ENCODE measurements at places on chromosomes 13 and 19.

DNA sequence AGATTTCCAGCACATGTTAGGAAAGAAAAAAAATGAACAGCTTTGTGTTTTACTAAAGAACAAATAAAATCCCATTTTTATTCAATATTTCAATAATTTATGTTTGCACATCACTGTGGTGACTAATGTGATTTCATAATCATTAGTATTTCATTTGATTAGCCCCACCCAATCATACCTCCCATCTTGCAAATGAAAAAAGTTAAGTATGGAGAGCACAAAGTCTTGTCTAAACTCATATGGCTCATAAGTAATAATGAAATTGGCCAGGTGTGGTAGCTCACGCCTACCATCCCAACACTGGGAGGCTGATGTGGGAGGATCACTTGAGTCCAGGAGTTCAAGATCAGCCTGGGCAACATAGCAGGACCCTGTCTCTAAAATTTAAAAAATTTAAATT is 3.8 kb downstream of the ZNF490 start:
- DNase-seq = peak; percentile 43

- no peak for DNase-seq
These were observed 8.3 kb downstream of the LCP1 start for GRCh38 chr13:46173656-46174055.

- DNase-seq = no peak
These were observed 3.1 kb upstream of the GTF3A start for GRCh38 chr13:27421101-27421871.

DNA sequence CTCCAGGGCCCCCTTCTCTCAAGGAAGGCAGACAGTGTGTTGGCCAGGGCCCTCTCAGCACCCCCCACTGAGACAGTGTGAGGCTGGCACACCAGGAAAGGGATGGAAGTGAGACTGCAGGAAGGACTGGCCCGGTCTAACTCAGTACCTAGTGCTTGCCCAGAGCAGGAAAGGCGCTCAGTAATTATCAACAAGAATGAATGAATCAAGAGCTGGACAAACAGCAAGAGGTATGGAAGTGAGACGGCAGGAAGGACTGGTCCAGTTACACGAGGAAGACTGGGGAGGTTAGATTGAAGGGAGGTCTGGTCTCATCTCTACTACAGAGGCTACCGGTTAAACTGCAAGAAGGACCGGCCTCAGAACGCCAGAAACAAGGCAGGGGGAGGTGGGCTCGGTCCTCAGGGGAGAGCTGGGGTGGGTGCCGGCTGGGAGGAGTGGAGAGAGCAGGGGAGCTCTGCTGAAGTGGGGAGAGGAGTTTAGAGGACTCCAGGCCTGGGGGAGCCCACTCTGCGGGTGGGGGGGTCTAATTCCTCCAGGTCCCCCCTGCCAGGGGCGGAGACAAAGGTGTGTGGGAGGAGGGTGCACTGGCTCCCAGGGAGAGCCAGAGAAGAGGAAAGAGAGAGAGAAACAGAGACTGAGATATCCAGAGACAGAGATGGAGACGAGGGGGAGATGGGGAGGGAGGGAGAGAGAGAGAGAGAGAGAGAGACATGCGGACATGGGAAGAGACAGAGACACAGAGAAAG is 1.1 kb downstream of the SLC8A2 start:
- DNase-seq = no peak

- no peak for DNase-seq
These were observed 231.0 kb downstream of the MYO16 start for GRCh38 chr13:108860418-108860817.

- no peak for DNase-seq
These were observed 18.0 kb downstream of the KLK4 start for GRCh38 chr19:50893047-50893736.

GRCh38 chr19:30444253-30444671 is 72.1 kb downstream of the ZNF536 start:
- no peak for DNase-seq

DNA sequence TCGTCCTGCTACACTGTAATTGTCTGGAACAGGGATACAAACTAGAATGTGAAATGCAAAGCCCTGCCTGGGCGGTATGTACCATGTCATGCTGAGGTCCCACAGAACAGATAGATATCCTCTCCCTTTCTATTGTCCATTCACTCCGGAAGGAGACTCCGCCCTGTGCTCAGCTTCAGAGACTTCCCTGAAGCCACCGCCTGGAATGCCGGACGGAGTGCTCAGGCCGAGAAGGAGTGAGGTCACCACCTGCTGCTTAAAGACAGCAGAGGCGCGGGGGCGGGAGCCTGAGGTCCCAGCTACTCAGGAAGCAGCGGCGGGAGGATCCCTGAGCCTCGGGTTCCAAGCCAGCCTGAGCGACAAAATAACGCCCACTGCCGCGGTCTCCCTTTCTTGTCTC is 890 bp upstream of the ZNF611 start:
- no peak for DNase-seq

GRCh38 chr19:30092721-30093569 is 150.9 kb downstream of the URI1 start:
- no peak for DNase-seq

- DNase-seq = peak; percentile 91
These were observed 958 bp downstream of the JUND start for GRCh38 chr19:18280247-18281081.

DNA sequence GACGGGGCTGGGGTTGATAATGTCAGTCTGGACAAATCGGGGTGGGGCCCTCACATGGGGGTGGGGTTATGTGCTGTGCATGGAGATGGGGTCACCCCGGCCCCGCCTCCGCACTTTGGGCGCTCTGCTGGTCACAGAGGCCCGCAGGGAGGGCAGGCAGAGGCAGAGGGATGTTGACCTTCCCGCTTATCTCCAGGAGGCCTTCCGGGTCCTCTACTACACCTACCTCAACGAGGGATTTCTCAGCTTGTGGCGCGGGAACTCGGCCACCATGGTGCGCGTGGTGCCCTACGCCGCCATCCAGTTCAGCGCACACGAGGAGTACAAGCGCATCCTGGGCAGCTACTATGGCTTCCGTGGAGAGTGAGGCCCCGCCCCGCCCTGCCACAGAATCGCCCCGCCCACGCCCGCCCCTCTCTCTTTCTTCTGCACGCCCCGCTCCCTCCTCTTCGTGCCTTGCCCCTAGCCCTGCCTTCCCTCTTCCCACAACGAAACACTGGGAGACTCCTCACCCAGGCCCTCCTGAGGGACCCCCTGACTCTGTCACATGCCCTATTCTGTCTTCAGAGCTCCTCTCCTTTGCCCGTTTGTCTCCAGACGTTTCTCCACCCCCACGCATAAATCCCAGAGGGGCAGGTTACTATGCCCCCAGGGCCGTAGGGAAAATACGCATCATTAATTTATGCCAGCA is 32.8 kb downstream of the TMEM161A start:
- DNase-seq = peak; percentile 31

DNA sequence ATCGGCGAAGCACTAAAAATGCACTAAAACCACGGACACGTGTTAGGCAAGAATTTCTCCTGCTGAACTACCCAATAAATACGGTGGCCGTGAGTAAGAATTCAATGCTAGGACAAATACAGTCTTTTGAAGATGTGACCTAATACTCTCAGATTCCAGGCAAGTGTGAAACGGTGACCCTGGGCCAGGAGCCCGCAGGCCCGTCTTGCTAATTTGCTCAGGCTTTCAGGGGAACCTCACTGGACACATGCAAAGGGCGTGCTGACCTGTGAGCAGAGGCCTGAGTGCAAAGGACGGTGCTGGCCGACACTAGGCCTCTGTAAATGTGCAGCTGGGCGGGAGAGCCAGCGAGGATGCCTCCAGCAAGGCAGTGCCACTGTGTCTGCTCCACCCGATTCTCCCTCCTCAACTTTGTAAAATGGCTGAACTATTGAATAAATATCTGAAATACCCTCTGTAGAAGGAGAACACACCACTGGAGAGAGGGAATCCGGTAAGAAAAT is 70.1 kb downstream of the STK24 start:
- DNase-seq = no peak

GRCh38 chr13:25978961-25979360 is 72.9 kb downstream of the SHISA2 start:
- no peak for DNase-seq

DNA sequence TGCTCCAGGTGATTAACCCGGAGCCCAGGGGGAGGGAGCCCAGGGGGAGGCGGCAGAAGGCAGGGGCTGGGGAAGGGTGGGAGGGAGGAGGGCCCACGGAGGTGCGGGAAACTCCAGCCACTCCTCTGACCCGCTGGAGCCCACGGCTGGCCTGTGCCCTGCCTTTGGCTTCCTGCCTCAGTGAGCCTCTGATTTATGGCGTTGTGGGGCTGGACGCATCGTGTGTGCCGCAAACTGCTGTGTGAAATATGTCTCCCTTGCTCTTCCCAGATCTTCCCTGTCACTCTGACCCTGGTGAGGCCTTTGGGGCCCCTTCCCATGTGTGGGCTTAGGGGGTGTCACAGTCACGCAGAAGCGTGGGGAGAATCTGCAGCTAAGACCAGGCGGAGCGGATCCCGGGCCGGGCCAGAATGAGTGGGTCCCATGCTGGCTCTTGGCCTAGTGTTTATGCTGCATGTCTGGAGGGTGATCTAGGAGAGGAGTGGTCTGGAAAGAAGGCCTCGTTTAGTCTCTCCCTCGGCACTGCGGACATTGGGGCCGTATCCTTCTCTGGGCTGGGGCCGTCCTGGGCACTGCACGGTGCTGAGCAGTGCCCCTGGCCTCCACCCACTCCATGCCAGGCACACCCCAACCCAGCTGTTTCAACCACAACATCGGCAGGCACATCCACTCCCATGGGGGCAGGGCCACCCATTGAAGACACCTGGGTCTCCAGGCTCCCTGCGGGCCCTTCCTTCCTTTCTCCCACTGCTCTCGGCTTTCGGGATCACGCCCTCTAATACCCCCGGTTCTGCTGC is 123.0 kb downstream of the KDM4B start:
- no peak for DNase-seq

- DNase-seq = no peak
These were observed 591 bp downstream of the ZNF823 start for GRCh38 chr19:11737964-11738745.

DNA sequence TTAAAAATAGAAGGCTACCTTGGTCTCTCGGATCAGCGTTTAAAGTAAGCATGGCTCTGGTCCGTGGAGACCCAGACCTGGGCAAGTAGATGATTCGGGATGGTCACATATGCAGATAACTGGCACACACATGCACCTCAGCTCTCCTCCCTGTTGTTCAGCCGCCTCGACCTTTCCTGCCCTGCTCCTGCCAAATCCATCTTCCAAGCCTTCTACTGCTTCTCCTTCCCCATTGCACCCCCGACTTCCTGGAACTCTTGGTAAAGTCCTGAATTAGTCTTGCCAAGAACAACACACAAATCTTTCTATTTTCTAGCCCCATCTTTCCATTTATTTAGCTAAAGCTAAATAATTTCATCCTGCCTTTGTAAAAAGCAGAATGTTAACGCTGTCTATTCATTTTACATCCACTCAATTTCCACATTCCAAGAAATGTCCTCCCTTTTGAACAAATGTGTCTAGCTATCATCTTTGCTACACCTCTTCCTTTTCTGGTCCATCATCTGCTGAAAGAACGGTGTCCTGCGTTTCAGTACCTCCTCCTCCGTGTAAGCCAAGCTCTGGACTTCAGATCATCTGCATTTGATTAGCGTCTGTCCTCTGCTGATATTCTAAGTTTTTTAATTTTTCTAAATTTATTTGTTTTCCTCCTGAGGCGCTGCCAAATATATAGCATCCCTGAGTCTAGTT is 92.5 kb downstream of the ZIC5 start:
- DNase-seq = no peak

DNA sequence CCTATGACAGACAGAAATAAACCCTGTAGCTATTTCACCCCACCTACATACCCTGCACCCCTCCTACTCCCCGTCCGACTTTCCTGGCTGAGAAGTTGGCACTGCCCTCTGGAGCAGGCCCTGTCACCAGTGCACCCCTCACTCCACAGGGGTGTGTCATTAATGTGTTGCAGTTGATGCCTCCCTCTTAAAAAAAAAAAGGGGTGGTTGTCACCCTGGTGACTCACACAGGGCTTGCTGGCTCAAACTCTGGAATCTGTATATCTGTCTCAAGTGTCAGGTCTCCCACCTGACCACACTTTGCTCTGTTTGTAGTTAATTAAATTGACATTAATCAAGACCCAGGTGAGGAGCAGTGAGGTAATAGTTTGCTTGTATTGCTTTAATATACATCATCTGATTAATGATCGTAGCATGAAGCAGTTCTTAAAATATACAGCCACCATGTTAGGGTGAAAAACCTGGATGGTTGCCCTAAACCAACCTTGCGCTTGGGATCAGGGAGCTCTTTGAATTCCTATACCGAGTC is 2.0 kb upstream of the GATAD2A start:
- DNase-seq = peak; percentile 47

DNA sequence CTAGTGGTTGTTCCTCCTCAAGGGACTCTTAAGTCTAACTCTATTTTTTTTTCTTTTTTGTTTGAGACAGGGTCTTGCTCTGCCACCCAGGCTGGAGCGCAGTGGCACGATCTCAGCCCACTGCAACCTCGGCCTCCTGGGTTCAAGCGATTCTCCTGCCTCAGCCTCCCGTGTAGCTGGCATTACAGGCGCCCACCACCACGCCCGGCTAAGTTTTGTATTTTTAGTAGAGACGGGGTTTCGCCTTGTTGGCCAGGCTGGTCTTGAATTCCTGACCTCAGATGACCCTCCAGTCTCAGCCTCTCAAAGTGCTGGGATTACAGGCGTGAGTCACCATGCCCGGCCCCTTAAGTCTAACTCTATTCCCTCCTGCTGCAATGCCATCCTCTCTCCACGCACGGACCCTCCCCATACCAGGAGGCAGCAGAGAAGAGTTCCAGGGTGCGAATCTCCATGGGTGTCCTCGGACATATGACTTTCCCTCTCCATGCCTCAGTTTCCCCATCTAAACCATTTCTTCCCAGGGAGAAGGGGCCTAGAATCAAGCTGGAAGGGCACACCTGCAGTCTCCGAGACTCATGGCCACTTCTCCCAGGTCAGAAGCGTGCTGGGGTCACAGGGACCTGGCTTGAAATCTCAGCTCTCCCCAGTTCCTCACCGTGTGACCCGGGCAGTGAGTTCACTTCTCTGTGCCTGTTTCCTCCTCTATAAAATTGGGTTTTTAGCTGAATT is 6.0 kb upstream of the BCL3 start:
- no peak for DNase-seq
